ENCODE measurements at places on chromosomes 12 and 14.

- peak; percentile 100 for DNase-seq
These were observed at the start of the genes ERG28 and TTLL5 for GRCh38 chr14:75660630-75661498. Gene ERG28 (minus strand): TSS chr14:75660876. CDS start chr14:75657502, 3,374 bp downstream. Gene TTLL5 (plus strand): TSS chr14:75661246. CDS start chr14:75663150, 1,904 bp downstream.

GRCh38 chr14:92373336-92373735, 50.4 kb downstream of the SLC24A4 start:
- no peak for DNase-seq

DNA sequence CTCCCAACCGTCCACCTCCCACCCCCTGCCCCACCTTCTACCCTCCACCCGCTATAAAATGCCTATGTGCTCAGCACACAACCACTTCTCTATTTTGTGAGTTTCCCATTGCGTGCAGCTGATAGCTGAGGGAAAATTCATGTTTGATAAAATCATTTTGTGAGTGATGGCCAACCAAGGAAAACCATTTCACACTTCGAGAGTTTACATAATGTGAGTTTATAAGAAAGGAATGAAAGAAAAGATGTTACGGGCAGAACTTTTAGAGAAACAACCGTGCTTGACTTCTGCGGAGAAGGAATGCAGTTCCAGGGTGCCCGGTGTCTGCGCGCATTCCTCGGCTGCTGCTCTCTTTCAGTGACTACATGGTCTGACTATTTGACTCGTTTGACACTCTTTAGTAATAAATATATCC, 140.9 kb downstream of the EFCAB11 start:
- DNase-seq: no peak

DNA sequence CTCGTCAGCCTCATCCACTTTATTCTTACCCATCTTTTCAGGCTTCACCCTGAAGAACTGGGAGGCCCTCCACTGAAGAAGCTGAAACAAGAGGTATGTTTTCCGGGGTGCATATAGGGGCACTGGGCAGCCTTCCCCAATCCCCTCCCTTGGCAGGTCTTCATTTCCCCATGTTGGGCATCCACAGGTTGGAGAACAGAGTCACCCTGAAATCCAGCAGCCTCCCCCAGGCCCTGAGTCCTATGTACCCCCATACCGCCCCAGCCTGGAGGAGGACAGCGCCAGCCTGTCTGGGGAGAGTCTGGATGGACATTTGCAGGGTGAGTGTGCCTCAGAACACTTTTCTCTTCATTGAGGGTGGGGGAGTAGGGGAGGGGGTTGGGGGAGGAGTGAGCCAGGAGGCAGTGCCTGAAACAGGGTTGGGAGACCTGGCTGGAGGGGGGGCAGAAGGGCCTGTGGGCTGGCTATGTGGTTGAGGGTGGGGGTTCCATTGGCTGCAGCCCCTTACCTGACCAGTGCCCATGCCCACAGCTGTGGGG, 4.0 kb downstream of the NAB2 start:
- no peak for DNase-seq

DNA sequence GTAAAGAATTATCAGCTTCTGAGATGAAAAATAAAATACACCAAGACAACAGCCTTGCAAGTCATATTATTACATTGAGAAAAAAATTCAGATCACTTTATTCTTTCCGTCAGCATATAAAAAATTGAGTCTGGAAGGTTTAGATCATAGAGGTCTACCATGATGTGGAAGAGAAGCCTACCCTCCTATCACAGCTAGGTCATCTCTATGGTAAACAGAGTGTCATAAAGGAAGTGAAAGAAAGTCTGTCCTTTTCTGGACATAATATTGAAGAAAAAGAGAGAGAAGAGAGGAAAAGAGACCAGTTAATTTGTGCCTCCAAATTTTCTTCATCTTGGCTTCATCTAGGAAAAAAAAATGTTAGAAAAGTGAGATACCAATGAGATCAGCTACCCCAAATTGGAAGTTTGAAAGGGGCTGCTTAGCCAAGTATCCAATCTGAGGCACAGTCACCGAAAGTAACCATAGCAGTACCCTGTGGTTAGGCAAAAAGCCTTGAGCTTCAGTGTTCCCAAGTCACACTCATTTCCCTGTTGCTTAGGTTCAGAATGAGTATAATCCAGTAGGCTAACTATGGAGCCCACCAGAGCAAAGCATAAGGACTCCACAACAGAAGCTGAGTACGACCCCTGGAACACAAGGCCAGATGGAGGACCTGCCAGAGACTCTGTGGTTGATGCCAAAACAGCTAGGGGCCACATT, 38.1 kb downstream of the DUSP6 start:
- no peak for DNase-seq

- no peak for DNase-seq
These were observed 615 bp upstream of the ASB8 start for GRCh38 chr12:48157889-48158370.

DNA sequence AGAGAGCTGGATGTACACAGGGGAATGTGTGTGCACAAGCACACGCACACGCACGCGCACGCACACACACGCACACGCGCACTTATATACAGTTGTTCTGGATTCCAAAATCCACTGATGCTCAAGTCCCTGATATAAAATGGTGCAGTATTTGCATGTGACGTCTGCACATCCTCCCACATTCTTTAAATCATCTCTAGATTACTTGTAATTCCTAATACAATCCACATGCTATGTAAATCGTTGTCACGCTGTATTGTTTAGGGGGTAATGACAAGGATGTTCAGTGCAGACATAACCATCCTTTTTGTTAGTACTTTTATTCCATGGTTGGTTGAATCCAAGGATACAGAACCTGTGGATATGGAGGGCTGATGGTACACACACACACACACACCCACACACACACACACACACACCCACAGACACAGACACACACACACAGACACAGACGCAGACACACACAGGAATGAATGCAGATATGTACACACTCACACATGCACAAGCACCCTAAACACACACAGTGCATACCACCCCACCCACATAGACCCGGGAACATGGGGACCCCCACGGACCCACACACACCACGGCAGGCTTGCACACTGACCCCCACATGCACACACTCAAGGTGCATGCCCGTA, 188.5 kb upstream of the PRMT8 start:
- no peak for DNase-seq

DNA sequence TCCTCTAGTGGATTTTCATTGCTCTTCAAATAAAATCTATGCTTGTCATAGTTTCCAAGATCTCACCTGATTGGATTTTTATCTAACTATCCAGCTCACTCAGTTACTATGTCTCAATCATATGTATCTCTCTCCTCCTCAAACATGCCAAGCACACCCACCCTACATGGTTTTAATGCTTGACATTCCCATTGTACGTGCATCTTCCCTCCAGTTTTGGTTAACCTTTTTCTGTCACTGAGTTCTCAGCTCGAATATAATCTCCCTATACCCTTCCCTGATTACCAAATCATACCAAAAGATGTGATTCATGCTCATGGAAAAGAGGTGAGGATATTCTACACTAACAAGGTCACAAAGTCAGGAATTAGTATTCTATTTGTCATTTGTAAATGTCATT, 12.0 kb upstream of the PTPRQ start:
- no peak for DNase-seq

GRCh38 chr12:14157088-14157747, 175.8 kb upstream of the GRIN2B start:
- DNase-seq: peak; percentile 32

- no peak for DNase-seq
These were observed 20.5 kb downstream of the VEZT start for GRCh38 chr12:95238150-95238549.

- DNase-seq: no peak
These were observed 85.4 kb downstream of the PTCSC3 start for GRCh38 chr14:36091096-36091495.
